ENCODE measurements at places on chromosomes 11 and 22.

GRCh38 chr11:33634291-33634834, 66.3 kb downstream of the C11orf91 start:
- no peak for DNase-seq

GRCh38 chr22:43060183-43060582, 29.0 kb downstream of the TTLL1 start:
- DNase-seq, result peak; percentile 36

GRCh38 chr11:94786264-94787126, 18.3 kb downstream of the AMOTL1 start:
- DNase-seq, result peak; percentile 23

- DNase-seq, result peak; percentile 64
Observed at GRCh38 chr11:86802601-86803051, 2.3 kb downstream of the PRSS23 start.

GRCh38 chr22:31222736-31223135, 10.6 kb downstream of the LIMK2 start:
- no peak for DNase-seq

DNA sequence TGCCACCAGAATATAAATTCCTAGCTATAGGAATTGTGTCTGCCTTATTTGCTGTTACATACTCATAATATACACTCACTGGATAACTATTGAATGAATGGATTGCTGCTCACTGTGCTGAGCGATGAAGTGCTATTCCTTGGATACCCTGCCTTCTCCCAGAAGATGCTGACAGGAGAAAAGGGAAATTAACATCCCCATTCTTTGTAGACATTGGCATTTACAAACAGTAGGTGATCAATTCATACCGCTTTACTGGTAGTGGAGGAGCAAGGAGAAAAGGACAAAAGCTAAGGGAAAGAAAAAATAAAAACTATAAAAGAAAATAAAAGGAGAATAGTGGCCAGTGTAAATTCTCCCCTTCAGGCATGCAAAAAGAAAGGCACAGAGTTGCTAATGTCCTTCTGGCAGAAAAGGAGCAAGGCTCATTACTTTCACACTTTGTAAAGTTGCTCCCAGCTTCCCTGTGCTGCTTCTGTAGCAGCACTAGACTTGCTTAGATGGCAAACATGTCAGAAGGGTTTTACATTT, 183.0 kb downstream of the LUZP2 start:
- DNase-seq, result no peak

DNA sequence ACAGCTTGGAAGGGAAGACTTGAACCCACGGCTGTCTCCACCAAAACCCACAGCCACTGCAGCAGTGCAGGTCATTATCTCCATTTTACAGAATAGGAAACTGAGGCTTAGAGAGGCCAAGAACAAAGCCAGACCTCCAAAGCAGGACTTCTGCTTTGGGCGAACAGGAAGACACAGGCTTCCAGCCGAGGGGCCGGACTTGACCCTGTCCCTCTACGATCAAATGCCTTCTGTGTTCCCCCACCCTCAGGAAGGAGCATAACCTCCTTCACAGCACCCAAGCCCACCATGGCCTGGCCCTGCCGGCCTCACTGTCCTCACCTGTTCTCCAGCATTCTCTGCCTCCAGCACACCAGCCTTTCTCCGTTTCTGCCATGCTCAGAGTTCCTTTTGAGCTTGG, 15.8 kb downstream of the IGLL1 start:
- DNase-seq, result no peak

DNA sequence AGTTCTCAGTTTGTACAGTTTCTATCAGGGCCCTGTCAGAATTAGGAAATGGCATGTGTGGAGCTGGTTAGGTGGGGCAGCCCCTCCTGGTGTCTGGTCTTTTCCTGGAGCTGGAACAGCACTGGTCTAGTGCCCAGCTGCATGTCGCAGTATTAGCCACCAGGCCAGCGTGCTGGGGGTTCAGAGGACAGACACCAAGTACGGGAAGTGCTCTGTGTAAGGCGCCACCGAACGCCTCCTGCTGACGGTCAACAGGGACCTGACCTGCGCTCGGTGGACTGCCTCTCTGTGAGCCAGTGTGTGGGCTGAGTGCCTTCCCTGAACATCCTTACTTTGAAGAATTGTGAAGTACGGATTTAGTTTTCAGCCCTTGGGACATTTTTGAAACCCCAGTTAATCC, 33.9 kb downstream of the AP2A2 start:
- no peak for DNase-seq

- no peak for DNase-seq
Observed at GRCh38 chr22:21636629-21637218, 4.2 kb downstream of the CCDC116 start.

DNA sequence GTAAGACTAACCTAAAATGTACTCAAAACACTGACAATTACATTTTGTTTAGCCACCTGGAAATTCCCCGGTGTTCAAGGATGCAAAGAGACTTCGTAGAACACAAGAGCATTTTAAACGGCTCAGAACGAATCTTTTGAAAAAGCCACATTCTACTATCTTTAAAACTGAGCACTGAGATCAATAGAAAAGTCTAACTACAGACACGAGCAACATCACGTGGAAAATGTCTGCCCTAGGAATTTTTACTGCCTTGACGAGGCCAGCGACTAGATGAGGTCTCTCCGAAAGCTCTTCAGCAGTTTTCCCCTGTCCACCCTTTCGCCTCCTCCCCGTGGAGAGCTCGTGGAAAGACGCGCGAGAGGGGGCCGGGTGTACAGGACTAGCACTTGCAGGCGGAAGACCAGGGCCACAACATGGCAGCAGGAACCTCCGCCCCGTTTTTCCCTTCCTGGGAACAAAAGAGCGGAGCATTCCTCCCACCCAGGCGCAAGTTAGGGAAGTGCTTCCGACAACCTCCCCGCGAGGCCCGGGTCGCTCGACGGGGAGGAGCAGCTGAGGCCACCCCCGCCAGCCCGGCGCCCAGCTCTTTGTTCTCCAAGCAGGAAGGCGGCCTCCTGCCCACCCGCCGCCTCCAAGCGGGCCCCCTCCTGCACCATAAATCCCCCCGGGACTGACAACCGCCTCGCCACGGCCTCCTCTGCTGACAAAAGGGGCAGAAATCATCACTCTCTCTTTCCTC, 1.1 kb downstream of the EIF4G2 start:
- peak; percentile 29 for DNase-seq

Measured in H4 (cell line).